ENCODE measurements at places on chromosomes 12 and 14.

- no peak for DNase-seq
These were observed 598 bp downstream of the RASSF9 start for GRCh38 chr12:85835426-85836196.

DNA sequence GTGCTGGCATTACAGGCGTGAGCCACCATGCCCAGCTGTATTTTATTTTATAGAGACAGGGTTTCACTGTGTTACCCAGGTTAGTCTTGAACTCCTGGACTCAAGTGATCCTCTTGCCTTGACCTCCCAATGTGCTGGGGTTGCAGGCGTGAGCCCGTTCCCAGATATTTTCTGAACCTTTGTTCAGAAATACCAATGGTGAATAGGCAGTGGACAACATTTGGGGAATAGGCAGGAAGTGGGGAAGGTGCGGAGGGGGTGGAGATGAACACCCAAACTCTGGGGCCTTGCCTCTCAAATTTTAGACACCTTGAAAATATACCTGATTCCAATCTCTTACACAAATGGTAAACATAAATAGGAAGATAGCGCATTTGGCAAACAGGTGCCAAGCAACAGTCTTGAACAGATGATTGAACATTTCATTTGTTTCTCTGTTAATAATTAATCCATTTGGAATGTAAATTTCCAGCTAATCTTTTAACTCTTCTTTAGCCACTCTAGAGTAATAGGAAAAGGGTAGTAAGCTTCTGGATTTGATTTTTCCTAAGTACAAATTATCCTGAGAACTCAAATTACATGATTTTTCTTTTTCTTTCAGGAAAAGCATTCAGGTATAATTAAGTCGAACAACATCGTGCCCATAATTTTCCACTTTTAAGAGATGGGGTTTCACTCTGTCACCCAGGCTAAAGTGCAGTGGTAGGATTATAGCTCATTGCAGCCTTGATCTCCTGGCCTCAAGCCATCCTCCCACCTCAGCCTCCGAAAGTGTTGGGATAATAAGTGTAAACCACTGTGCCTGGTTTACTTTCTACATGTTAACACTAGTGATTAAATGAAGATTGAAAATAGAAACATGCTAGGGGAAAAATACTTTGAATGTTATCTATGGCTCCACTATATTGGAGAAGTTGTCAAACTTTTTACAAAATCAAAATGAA lies 22.9 kb upstream of the RNF34 start:
- no peak for DNase-seq

- no peak for DNase-seq
These were observed 524.4 kb downstream of the SLC16A7 start for GRCh38 chr12:60120199-60120598.

DNA sequence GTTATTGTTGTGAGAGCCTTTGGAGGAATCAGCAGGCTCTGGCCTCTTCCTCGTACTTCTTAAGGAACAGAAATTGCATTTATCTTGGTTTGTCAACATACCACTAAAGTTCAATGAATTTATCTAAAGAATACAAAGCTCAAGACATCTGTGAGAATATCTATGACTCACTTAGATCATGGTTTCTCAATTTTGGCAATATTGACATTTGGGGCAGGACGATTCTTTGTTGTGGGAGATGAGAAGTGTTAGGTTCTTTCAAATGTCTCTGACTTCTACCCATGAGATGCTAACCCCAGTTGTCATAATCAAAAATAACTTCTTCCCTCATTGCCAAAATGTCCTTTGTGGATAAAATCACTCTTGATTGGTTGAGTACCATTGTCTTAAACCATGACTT lies 1190.3 kb downstream of the GALC start:
- DNase-seq = no peak

GRCh38 chr12:46832130-46832704 lies 6.4 kb upstream of the SLC38A4 start:
- no peak for DNase-seq

GRCh38 chr14:38838049-38838978 lies 264.7 kb downstream of the SEC23A start:
- no peak for DNase-seq

DNA sequence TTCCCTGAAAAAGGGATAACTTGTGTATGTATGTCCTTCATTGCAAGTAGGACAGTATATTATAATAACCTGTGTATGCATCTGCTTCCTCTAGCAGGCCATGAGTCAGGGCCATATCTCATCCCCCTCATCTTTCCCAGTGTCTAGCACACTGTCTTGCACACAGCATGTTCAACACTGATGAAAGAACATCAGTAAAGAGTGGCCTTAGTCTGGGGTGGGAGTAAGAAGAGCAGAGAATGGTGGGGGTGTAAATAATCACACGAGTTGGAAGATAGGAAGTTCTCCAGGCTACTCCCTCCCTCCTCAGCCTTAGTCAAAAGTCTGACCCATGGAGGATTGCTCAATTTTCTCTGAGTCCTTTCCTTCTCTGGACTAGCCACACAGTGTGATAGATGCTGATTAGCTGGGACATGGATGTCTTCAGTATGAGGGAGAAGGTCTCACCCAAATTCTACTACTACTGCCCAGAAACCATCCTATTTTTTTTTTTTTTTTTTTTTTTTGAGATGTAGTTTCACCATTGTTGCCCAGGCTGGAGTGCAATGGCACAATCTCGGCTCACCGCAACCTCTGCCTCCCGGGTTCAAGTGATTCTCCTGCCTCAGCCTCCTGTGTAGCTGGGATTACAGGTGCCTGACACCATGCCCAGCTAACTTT lies 14.6 kb upstream of the SP1 start:
- DNase-seq = no peak

GRCh38 chr14:33618361-33619105 lies 332.3 kb downstream of the EGLN3 start:
- DNase-seq = no peak

DNA sequence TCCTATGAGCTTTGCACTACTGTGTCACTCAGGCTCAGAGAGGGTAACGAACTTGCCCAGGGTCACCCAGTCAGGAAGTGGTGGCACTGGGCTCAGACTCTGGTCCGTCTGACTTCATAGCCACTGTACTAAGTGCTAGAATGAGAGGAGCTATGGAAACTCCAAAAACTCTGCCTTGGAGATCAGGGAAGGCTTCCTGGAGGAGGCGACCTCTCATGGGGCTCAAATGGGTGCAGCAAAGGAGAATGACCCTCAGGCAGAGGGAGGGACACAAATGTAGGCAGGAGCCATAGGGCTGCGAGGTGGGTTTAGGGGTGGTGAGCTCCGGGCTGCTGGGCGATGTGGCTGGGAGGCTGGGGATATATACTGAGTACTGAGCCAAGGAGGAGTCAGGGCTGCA lies 3.2 kb downstream of the CCDC197 start:
- DNase-seq = no peak
